ENCODE measurements at places on chromosomes 5 and 9.

DNA sequence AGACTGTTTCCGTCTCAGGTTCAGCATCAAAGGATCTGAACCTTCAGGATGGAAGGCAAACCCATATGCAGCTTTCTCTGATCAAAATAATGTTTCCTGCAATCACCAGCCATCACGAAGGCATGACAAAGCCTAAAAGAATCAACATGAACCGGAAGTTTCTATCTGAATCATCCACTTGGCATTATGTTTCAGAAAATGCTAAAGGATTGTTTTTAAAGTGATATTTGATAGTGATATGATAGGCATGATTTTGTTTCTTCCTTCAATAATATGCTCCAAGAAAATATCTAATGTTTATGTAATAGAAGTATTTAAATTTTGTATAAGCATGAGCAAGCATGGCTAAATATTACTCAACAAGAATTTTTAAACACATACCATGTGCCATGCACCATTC, 219.6 kb downstream of the PLK2 start:
- DNase-seq: no peak

- DNase-seq: no peak
These were observed 197.4 kb downstream of the ERCC6L2 start for GRCh38 chr9:96072930-96073329.

GRCh38 chr5:76684756-76685519, 31.0 kb upstream of the F2R start:
- DNase-seq: no peak

DNA sequence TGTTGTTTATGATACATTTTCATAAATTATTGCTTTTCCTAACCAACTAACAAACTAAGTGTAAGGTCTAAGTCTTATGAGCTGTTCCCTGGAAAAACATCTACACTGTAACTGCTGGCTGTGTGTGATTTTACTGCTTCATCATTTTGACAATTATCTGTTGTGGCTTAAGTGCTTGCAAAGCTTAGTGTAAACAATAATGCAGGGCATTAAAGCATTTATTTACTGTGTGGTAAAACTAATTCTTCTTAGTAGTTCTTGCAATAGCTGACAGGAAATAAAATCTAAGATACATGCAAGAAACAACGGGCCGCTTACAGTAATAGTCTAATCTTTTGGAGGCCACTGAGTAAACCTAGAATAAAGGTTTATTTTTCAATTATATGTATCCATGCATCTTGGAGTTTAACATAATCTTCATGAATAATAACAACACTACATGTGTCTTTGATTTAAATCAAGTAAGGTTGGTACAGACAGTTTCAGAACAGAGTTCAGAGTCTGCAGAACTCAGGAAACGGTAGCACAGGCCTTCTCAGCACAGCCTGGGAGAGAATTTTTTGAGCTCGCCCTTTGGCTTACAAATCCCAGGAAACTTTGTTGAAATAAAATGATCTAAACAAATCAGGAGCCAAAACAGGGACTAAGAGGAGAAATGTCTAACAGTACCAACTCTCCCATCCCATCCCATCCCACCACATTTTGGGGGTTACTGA, 473.1 kb downstream of the NR2F1-AS1 start:
- no peak for DNase-seq

DNA sequence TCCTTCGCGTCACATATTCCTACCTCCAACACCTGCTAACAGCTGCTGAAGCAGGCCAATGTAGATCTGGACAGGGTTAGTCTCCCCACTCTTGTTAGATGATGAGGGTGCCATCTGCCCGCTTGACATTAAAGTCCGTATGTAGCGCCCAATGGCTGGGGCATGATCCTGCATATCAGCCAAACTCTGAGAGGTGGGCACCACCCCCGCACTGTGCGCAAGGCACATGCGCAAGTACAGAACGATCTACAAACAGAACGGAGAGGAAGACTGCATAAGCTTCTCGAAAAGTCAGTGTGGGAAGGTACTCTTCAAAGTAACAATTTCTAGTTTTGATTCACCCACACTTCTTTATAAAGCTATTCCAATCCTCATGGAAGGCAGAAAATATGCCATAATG, 69.8 kb downstream of the ECPAS start:
- no peak for DNase-seq

GRCh38 chr9:115098226-115098965, 19.6 kb downstream of the TNC start:
- DNase-seq: no peak

DNA sequence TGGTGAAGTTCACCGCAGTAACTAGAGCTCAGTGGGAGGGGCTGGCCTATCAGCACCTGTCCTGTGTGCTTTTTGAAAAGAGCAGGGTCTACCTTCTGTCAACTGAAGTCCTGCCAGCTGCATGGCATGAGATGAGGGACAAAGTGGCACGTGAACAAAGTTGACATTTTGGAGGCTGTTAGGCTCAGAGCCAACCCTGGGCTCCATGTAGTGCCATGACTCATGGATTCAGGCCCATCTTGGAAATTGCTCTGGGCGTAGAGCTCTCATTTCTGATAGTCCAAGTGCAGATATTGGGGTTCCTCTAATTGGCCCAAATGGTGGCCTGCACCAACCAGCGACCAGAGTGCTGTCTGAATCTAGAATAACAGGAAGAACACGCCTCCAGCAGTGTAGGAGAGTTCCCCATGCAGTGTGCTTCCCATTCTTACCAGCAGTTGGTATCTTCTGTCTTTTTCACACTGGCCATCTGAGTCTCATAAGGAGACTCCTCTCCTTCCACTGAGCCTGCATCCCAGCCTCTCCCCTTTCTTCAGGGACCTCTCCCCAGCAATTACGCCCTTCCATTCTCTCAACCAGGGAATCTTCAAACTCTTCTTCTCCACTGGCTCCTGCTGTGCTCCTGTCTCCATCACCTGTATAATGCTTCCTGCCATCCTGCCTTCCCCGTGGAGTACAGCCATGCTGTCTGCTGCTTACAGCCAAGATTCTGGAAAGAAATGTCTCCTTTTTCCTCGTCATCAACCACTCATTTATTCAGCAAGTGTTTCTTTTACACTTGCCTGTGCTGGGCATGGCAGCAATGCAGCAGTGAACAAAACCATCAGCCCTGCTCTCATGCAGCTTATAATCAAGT, 30.4 kb downstream of the IRF1 start:
- no peak for DNase-seq

- DNase-seq: no peak
These were observed 74.2 kb downstream of the CPLANE1 start for GRCh38 chr5:37174928-37175327.

DNA sequence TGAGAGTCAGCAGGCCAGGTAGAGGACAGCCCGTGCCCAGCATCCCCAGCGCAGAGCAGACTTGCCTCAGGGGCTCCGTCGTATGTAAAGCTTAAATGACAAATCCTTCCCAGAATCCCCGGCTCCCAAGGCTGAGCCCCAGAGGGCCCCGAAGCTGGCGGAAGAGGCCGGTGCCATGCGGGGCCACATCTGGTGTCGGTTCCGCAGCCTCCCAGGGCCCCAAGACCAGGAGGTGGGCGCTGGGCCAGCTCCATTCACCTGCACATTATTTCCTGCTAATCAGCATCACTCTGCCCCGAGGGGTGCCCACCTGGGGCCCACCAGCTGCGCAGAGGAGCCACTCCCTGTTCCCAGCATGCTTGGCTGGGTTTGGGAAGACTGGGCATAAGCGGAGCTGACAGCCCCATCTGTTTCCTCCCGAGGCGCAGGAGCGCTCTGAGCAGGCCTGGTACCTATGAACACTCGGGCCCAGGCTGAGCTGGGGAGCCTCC, 124.0 kb upstream of the PPP1R26 start:
- no peak for DNase-seq

DNA sequence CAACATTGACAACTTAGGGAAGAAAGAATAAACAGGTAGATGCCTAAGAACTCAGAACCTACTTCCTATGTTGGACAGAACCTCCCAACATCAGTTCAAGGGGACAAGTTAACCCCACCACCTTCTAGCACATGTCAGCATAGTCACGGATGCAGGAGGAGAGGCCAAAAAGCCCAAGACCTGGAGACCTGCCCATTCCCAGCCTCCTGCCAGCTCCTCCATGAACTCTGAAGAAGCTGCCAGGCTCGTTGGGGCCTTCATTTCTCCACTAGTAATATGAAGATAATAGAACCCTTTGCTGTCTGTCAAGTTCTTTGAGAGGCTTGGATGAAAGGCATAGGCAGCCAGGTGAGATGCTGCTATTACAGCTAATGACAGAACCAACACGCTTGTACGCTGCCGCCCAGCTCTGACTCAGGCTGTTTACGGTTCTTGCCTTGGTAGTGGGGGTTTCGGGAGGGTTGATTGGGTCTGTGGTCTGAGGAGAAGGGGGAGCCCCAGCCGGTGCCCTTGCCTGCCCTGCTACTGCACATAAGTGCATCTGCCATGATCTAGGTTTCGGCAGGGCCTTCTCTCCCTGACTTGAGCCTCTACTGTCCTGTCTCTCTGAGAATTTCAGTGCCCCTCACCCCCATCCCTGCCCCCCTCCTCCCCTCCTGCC, 82.2 kb downstream of the NRG2 start:
- DNase-seq: no peak

- DNase-seq: no peak
These were observed 5.2 kb upstream of the BARX1 start for GRCh38 chr9:93960221-93960970.

- DNase-seq: no peak
These were observed 87.5 kb upstream of the SSBP2 start for GRCh38 chr5:81838307-81838906.

DNA sequence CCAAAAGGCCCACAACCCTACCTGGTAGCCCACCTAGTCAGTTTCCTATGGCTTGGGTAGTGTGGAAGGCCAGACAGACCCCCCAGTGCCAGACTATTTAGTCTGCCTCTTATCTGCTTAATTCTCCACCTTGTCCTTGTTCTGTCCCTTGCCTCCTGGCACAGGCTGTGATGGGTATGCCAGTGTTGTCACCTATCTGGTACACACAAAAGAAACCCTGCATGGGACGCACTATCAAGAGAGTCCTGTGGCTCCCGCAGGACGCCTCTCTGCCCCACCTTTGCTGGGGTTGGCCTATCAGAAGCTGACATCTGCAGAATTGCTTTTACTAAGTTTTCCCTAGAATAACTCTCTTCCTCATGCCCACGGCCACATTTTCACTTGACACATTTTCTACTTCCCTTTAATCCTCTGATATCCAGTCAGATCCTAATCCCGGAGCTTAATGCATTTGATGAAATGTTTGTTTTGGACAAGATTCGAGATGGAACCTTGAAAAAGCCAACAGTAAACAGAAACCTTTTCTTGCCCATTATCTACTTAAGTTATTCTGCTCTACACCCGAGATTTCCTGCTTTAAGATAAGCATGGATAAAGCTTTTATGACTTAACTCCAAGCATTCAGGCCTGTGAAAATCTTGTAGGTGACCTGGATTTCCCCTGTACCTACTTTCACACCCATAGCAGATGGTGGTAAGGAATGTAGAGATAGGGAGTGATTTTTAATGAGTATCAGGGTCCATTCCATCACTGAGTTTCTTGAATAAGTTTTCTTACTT, 468.5 kb downstream of the ZNF608 start:
- no peak for DNase-seq

DNA sequence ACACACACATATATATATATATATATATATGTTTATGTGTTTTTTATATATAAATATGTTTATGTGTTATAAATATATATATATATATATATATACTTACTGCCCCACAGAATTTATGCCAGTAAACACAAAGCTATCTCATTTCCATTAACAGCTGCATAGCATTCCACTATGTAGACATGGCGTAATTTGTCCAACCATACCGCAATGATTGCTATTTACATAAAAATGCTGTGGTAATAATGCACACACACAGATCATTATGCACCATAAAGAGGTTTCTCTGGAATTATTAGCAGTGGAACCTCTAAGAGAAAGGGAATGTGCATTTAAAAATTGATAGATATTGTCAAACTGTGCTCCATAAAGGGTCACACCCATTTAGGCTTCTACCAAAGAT, 150.1 kb downstream of the CEP120 start:
- no peak for DNase-seq

GRCh38 chr9:20397348-20397747, 225.0 kb downstream of the MLLT3 start:
- no peak for DNase-seq

DNA sequence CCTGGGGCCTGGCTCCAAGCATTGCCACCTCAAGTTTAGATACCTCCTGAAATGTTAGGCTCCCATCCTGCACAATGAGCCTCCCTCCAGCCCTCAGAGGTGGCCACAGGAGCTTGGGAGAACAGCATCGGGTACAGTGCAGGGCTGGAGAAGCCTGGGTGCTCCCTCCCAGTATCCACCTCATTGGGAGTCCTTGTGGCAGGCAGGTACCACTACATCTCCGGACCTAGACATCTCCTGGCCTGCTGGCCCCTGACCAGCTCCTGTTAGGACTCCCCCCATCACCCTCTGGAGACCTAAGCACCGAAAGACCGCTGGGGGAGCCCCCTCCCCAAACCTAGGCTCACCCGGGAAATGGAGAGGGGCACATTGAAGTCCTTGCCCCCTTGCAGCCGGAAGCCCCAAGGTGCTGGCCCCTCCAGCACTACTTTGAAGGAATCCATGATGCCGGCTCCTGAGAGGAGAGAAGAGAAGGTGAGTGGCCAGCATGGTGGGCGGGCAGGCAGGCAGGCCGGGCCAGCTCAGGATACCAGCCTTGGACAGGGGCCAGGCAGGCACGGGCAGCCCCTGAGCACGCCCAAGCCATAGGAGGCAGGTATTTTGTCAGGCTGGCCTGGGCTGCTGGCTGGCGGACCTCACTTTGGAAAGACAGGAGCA, 1.2 kb downstream of the PDLIM7 start:
- DNase-seq: no peak

DNA sequence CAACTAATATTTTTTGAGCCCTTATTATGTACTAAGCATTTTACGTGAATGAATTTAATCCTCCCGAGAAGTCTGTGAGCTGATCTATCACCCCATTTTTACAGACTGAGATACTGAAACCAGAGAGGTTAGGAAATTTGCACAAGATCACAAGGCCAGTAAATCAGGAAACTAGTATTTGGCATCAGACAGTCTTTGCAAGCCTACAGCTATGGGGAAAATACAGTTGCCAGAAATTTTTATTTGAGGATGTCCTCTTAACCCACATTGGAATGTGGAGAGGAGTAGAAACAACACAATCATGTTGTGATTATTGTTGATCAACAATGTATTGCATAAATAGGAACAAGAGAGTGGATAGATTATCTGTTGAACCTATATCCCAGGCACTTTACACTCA, 2.3 kb upstream of the SLC46A2 start:
- DNase-seq: no peak

GRCh38 chr5:158679221-158679641, 420.5 kb downstream of the EBF1 start:
- no peak for DNase-seq

- no peak for DNase-seq
These were observed 2.9 kb upstream of the FOXD1 start for GRCh38 chr5:73451224-73452130.

DNA sequence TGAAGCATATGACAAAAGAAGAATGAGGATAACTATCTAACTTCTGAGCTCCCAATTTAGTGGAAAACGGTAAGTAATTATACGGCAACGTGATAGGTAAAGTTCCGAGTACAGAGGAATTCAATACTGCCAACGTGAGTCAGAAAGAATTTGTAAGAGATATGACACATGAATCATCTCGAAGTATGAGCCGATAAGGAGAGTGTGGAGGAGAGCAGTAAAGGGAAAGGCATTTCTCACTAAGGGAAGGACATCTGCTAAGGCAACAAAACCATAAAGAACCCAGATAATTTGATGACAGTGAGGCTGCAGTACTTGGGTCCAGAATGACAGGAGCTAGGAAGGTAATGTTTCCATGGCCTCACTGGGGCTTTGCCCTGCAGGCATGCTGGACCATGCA, 11.0 kb downstream of the MPDZ start:
- DNase-seq: no peak
